ENCODE measurements at places on chromosomes 3 and 15. TPM values are rescaled to one million over a fixed set of nuclear protein-coding genes. Genes with fewer than 3 reads are reported as not detected.

Gene IQCF5
- not detected for total RNA-seq

Gene SKOR1
- total RNA-seq: 0.77 TPM

Gene C15orf61
- total RNA-seq: 11.5 TPM

Gene CSTA
- total RNA-seq: 1.4 TPM

Gene HEXA
- 66.9 TPM for total RNA-seq

Gene EAF1
- total RNA-seq: 17.9 TPM

Gene UCN2
- not detected for total RNA-seq

Gene VIPR1
- 0.76 TPM for total RNA-seq

Gene POPDC2
- 9.6 TPM for total RNA-seq
